NCI-H2171 treated with DMSO at 0.1 percent for 48 hours (cell line): ENCODE measurements at places on chromosomes 12 and 14.
A peak's percentile ranks its signal among the peaks of the same experiment; 100 is the strongest.

DNA sequence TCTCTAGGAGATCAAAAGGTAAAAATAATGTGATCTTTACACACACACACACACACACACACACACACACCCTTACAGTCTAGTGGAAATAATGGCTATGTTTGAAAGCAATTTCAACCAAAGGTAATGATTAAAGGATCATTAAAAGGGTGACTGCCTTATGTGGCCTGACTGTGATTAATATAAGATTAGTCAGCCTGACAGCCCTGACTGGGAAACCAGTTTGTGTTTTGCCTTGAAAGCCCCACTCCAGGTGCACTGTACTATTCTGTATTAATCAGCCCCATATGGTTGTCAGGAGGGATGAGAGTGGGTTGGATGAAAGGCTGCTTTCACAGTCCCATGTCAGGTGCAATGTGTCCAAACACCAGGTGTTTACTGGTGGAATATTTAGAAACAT is 10.5 kb downstream of the RASSF9 start:
- peak; percentile 57 for DNase-seq

DNA sequence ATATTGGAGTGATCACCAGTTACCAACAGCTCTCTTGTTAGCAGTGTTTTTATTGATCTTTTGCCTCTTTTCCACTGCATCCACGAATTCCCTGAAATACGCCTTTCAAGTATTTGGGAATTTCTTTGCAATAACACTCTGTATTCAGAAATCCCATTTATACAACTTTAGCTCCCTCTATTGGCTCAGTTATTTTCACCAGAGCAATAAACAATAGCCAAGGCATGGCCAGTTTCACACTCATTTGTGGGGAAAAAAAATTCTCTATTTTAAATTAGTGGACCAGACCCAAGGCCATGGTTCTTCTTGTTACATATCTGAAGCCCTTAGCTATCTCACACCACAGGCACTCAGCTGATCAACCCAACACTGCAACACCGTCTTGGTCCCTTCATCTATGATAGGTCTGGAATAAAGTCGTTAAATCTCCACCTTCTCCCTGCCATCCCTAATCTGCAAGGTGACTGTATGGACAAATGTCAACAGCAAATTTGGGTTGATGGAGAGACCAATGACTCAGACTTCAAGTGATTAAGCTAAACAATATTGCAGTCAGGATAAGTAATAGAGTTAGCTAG is 92.4 kb upstream of the TMEM260 start:
- peak; percentile 42 for DNase-seq

- DNase-seq, result no peak
These were observed 391.3 kb downstream of the FLRT2 start for GRCh38 chr14:85921241-85921640.

DNA sequence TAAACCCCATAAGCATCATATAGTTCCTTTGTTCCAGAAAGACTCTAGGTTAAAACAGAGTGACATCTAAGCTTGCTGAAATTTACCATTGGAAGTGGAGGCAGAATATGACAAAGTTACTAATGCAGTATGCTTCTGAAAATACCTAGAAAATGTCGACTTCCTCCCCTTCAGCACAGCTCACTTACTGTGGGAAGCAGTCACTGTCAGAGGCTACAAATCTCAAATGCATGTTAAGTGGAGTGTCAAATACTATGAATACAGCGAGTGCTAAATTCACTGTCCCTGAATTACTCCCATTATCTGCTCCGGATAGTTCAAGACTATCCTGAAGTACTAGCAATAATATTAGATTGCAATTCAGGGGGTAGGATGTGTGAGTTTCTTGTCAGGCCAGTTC is 1454.6 kb downstream of the AACS start:
- DNase-seq, result no peak

- no peak for DNase-seq
These were observed 217.4 kb upstream of the DIO2 start for GRCh38 chr14:80428671-80429070.

DNA sequence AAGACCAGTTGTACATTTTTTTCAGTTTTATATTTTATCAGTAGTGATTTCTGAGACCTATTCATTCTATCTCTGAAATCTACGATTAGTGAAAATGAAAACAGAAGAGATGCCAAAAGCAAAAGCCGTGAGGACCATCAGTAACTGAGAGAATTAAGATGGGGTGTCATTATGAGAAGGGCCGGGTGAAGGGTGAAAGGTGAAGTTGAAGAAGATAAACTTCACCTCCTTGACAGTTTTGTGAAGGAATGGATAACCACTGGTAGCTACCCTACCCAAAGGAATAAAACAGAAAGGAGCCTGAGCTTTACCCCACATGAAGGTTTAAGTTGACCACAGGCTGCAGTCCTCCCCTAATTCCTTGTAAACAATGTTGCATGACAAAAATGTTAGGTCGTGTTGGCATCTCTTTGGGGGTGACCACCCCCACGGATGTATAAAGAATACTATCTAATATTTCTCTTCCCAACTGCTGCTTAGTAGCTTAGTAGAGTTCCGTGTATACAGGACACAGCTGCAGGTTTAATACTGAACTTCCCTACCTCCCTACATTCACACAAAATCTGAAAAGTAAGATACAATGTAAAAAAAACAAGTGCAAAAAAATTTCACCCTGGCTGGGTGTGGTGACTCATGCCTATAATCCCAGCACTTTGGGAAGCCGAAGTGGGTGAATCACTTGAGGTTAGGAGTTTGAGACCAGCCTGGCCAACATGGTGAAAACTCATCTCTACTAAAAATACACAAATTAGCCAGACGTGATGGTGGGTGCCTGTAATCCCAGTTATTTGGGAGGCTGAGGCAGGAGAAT is 23.9 kb downstream of the GPR19 start:
- no peak for DNase-seq

DNA sequence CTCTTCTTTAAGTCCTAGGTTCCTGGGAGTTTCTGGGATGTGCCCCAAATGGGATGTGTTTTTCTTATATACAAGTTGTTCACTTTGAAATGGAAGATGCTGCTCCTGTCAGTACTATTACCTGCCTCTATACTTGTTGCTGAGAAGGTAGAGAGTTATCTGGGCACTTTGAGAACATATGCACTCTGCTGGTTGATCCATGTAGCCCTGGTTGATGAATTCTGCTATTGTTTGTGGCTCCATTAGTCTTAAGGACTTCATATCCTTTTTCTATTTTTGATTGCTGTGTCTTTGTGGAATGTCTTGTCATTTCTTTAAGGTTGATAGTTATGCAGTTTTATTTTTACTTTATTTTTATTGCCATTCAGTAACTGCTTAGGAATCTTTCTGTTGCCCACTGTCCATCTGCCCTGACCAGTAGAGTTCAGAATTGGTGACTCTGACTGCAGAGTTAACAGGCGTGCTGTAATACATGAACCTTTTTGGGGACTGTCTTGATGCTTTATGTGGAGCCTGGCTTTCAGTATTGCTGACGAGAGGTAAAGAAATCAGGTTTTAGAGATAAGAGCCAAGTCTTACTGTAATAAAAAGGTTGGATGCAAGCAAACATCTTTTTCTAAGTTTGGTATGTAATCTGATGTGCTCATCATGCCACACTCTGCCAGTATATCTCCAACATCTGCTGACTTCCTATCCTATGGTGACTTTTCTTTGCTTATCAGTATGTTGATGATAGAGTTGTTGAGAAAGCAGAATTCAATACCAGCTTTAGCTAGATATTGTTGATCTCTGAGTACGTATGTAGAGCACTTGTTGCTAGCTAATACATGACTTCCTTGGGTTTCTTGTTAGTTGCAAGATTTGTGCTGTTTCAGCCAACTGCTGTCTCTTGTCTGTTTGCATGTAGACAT is 1.6 kb downstream of the GMPR2 start:
- no peak for DNase-seq

DNA sequence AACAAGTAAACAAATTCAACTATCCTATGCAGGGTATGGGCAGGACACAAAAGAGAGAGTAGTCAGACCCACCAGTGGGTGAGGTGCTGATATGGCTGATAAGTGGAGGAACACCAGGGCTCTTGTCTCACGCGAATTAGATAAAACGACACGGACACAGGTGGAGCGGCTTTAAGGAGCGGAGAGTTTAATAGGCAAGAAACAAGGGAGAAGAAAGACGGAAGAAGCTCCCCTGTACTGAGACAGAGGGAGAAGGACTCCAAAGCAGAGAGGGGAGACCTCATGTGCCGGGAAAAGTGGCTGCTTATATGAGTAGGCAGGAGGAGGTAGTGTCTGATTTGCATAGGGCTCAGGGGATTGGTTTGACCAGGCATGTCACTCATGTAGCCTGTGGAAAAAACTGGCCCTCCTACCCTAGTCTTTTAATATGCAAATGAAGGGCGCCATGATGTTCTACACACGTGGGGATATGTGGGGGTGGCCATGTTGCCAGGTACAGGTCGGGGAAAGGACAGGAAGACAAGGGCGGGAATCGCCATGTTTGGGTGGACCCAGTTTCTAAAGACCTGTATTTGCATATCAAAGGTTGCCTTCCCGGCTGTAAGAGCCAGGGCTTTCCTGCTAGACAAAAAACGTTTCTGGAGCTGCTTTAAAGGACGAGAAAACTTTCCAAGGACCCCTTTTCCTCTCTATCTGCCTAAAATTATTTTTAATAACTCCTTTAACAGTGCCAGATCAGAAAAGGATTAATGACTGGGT is 28.8 kb downstream of the RPGRIP1 start:
- DNase-seq, result peak; percentile 100
